ENCODE measurements at places on chromosomes 4 and X.
A peak's percentile ranks its signal among the peaks of the same experiment; 100 is the strongest.

GRCh38 chr4:41141900-41142299, 72.4 kb downstream of the APBB2 start:
- DNase-seq: no peak

DNA sequence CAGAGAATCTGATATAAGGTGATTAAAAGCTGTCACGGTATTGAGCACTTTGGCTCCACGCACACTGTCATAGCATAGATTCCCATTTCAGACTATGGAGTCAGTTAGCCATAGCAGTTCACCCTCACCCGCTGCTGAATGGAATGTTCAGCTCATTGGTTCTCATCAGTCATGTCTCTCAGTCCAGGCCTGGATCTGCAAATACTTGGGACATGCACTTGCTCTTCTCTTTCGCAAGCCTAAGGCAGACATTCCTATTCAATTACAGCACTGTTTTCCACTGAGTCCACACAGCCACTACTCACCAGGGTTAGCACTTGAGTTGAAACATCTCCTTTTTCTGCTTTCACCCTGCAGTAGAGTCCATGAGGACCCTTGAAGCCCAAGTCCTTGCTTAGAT, 30.6 kb upstream of the SCML1 start:
- no peak for DNase-seq

DNA sequence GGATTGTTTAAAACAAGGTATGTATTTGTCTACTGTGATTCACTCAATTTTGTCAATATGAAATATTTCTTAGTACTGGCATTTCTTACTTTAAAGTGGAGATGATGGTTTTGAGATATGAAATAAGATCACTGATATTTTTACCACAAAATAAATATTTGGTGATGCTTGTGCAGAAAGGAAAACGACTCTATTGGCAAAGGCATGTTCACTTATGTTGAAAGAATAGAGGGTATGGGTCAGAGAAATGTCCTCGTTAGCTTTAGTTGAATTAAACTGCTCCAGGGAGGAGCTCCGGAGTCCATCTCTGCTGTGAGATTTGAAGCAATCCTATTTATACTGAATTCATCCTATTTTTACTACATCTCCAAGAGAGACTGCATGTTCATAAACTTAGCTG, 84.2 kb downstream of the SH3BGRL start:
- no peak for DNase-seq

DNA sequence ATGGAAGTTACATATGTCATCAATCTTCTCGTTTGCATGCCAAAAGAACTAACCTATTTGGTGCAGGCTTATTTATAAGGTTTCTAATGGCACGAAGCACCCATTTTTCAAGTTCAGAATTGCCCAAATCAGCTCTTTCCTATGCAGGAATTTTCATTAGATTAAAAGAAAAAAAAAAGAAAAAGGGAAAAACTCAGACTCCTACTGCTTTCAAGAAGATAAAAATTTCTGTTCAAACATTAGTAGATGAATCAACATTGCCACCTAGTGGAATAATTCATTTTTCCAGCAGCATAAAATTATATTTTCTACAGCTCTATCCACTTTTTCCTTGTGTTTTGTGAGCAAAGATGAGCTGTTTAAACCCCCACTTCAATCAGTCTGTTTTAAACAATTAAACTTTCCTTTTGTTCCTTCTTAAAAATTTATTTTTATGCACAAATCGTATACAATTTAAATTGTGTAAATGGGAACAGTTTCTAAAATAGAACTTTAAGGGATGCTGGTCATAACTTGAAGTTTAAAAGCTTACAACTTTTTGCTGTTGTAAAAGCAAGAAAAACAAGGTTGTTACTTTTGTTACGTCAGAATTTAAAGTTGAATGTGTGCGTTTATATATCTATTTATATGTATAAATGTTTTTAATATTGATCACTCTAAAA, 309.9 kb downstream of the ARAP2 start:
- DNase-seq: no peak

GRCh38 chrX:119655125-119655524, 37.8 kb downstream of the SEPTIN6 start:
- DNase-seq: peak; percentile 36

GRCh38 chr4:168487282-168488035, 7.2 kb upstream of the DDX60L start:
- no peak for DNase-seq

GRCh38 chrX:7447801-7448499, 300.0 kb upstream of the PUDP start:
- DNase-seq: no peak

- DNase-seq: peak; percentile 89
Observed at GRCh38 chr4:16659079-16659478, 239.4 kb downstream of the LDB2 start.

GRCh38 chrX:134572816-134573682, 85.2 kb downstream of the PLAC1 start:
- no peak for DNase-seq

DNA sequence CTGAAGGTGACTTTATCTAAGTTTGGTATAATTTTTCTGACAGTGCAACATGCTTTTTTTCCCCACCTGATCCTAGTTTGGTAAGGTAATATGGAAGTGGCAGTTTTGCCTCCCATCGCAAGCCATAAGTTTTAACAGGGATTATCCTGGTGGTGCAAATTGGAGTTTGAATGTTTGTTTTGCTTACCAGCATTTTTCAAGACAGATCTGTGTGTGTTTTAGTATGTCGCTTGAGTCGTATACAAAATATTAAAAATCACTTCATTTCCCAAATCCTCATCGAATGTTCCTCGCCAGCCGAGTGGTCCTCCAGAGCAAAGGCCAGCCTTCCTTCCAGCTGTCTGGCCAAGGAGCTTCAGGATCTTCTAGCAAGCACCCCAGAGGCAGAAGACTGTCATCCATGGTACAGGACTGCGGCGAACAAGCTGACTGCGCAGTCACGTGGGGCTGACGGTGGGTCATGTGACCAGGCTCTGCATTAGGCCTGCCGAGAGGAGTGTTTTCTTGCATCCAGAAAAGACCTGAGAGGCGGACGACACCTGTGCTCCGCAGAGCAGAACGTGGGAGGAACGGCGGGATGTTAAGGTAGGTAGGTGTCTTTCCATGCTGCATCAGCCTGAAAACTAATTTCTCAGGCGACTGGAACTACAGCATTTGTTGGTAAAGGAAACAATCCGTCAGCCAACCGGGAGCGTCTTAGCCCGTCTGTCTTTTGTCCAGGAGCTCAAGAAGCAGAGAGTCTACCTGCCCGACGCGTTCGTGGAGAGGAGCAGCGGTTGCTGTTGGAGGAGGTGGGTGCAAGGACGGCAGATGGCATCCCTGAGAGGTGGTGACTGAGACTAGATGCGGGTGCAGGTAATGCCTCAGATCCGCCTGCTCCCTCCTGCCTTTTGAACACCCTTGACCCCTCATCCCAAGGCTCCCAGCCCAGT, at the start of gene GPRASP3:
TSS of gene GPRASP3 (plus strand) at position 507 of the 932 bp plus-strand sequence. CDS start 28,253 bp downstream, outside the sequence.
- DNase-seq: peak; percentile 85

DNA sequence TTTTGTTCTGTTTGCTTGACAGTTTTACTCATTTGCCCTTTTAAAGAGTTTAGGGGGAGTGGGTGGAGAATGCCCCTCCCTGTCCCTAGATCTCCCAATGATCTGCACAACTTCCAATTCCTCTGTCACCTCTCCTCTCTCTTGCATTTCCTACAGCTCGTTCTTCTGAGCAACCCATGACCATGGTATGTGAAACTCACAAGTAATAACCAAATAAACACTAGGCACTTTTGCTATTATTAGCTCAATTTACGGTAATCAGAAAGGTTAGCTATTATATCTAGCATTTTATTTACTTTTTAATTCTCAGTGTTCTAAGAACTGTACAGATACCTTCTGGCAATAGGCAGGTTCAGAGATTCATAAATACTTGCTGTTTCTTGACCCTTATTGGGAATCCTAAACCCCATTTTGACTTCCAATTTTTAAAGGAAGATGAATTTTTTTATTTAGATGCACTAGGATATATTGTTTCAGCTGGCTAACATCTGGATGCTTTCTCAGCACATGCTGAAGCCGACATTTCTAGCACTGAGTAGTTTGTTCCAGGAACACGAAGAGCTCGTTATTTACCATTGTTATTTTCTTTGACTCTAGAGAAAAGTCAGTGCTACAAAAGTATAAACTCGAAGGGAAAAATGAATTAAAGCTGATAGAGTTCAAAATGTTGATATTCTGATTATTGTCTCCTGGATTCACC, 194.7 kb upstream of the TLL1 start:
- DNase-seq: no peak

GRCh38 chr4:105946771-105947170, 51.5 kb downstream of the NPNT start:
- no peak for DNase-seq

GRCh38 chr4:184477201-184477999, 3.0 kb upstream of the IRF2 start:
- DNase-seq: peak; percentile 46

DNA sequence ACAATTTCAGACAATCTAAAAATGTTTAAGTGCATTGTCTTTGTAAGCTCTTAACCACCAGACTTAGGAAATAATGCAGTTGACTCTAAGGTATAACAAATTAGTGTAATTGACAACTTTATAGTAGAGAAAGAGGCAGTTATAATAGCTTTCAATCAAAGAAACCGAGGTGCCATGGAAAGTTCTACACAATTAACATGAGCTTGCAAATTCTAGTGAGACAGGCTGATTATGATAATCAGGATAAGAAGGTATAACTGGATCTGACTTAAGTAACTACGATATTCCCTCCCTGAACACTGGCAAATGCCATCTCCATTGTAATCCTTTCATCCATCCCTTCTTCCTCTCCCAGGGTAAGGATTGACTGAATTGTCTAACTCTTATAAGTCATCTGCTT, 11.4 kb upstream of the KLHL5 start:
- DNase-seq: no peak

- no peak for DNase-seq
Observed at GRCh38 chrX:981791-982626, 230.4 kb downstream of the CRLF2 start.

DNA sequence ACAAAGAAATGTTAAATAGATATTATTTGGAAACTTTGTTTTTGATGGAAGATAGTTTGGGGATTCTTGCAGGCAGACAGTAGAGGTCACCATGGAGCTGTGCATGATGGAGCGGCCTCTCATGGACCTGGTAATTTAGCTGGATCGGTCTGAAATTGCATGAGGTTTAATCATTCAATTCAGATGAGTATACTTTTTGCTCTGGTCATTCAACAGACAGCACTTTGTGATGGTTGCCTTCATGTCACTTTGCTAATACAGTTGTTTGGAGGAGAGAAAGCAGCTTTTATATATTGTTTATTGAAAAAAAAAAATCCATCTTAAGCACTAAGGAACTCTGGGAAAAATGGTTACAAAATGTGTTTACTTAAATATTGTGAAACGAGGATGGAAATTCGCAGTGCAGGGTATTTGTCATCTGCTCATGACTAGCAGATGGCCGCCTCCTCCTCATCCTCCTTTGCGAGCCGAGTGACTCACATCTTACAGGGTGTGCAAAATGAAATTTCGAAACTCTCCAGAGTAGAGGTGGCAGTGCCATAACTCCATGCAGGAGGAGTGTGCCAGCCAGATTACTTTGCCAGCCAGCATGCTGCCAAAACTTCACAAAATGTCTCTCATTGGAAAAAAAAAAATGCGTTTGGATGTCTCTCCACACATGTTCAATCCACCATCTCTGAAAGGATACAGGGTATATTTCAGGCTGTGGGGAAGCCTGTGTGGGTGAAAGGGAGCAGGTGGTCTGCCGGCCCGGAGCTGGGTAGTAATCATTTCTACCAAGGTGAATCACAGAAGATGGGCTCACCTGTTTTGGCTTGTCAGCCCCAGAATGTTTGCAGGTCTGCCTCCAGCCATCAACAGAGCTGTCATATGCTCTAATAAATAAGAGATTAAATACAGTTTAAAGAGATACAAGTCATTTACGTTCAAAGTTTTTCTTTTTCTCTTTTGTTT, 314.9 kb upstream of the DIPK2B start:
- peak; percentile 34 for DNase-seq

GRCh38 chr4:63619771-63620170, 789.5 kb downstream of the TECRL start:
- DNase-seq: no peak

DNA sequence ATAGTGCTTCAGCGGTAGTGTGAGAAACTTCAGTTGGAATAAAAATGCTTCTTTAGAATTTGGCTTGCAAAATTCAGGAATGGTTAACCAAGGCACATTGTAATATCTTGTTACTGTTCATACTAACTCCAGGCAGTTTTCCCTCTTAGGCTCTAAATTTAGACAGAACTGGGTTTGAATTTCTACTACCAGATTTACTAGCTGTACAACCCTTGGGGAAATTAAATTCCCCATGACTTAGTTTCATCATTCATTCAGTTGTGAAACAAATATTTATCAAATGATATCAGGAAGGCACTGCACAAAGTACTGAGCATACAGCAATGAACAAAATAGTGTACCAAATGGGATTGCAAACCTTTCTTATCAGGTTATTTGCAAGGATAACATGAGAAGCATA, 135.0 kb upstream of the IL15 start:
- no peak for DNase-seq

GRCh38 chr4:70640192-70640591, 11.6 kb downstream of the ENAM start:
- DNase-seq: no peak

DNA sequence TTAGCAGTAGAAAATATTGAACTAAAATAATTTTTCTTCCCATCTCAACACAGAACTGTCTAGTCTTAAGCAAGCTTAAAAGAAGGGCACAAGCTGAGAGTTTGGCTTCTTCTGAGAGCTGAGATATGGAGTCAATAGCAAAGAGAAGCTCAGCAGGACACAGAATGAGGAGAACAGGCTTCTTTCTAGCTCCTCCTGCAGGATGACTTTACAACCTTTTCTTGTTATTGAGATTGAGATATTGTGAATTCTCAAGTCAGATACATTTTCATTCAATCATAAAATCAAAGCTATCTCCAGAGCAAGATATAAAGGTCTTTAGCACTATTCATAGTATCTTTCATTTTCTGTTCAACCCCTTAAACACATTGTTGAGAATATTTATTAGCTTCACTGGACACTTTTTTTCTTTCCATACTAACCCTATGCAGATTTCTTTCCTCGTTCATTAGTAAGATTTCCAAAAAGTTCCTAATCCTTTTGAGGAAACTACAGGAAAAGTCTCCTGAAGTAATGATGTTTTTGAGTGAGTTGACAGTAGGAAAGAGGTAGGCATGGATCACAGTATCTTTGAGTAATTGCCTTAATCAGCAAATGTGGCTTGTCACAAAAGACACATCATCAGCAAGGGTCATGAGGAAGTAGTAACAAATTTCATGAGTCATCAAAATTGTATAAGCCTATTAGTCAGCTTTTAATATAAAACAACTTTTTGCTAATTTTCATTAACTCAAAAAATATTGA, 17.8 kb upstream of the CXCL3 start:
- DNase-seq: no peak

DNA sequence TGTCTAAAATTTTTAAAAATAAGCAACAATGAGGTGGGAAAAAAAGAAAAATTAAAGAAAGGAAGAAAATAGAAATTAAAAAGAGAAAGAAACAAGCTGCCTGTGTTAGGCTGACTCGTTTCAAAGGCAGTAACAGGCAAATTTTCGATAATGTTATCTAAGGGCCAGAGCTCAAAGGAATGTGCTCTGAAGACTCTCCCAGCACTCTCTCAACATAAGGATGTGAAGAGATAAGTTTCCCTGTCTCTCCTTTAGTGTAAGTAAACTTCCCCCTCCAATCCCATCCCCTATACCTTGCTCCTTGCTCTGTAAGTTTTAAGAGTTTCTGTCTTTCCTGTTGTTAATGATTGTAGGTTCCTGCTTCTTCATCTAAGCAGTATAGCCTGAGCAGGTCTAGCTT, 172.8 kb downstream of the TEX13C start:
- no peak for DNase-seq

- DNase-seq: no peak
Observed at GRCh38 chr4:3396600-3396999, 45.2 kb upstream of the HGFAC start.

All from left hindlimb (tissue), 1 donor.